ENCODE measurements at places on chromosomes 7 and 10. TPM values are rescaled to one million over a fixed set of nuclear protein-coding genes. Genes with fewer than 3 reads are reported as not detected.
A peak's percentile ranks its signal among the peaks of the same experiment; 100 is the strongest.

DNA sequence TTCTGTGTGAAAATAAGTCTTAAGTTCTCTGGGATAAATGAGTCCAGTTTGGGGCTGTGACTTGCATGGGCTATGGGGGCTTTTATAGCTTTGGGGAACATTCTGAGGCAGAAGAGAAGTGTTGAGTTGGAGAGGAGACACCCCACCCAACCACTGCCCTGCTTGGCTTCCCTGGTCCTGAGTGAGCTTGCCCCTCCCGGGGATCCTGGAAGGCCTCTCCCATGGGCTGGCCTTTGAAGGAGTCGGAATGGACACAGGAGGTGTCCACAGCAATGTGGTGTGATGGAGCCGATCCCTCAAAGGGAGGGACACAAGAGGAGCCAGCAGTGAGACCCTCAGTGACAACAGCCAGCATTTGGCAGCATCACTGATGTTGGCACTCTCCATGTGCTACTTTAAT lies 89.8 kb downstream of the GLRX3 start:
- no peaks in the 10 kb centered on the region for H3K4me1 ChIP-seq
- no peak overlapping the region for H3K27ac ChIP-seq
- no peak for DNase-seq

DNA sequence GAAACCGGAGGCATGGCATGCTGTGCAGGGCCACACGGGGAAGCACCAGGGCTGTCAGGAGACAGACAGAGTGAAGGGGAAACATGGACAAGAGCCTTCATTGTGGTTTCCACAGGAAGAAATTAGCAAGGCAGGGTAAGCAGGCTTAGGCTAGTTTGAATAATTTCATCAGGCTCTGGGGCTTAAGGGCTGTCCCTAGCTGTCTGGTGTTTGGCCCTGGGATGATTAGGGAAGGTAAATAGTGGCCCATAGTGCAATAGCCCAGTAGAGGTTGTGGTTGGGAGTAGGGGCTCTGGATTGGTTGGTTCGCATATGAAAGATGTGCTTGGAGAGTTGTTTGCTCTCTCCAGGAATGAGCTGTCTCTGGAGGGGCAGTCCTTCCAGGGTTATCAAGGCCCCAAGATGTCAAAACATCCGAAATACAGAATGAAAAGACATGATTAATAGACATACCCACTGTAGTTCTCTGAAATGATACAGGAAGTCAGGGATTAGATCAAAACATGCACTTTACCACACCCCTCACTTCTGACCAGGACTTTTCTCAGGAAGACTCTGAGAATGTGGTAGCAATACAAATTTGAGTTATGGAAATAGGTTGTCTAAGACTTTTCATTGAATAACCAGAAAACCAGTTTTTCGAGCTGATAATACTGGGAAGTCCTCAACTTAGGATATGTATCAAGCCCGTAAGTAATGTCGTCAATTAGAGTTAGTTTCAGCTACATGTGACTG lies 224.9 kb upstream of the NFE2L3 start:
- H3K27me3 ChIP-seq, result no peaks in the 10 kb centered on the region
- no peaks in the 10 kb centered on the region for H3K4me1 ChIP-seq
- H3K36me3 ChIP-seq, result no peaks in the 10 kb centered on the region
- no peak for DNase-seq

DNA sequence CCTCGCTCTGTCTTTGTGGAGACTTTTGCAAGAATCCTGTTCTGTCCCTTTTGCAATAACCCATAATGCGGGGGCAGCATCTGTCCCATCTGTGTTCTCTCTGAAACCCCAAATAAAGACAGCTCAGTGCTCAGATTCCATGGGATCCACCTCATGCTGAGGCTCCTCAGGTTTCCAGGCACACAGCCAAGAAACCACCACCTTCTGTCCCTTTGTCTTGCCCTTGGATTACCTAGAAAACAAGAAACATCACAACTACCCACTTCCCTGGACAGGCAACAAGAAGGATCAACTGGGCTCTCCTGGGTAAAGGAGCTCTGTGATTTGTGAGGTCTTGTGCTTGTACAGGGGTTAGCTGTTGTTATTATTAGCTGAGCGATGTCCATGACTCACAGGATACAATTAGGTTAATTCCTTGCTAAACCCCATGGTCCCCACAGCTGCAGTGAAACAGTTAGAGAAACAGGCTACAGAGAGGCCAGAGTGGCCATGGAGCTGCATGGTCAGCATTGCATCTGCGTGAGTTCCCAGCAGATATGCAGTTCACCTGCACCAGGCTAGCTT lies 50.2 kb downstream of the CXCL12 start:
- H3K27me3 ChIP-seq, result no peaks in the 10 kb centered on the region
- H3K27ac ChIP-seq, result no peak overlapping the region
- peaks cover 15% of the 10 kb centered on the region for H3K4me1 ChIP-seq
- DNase-seq, result no peak

DNA sequence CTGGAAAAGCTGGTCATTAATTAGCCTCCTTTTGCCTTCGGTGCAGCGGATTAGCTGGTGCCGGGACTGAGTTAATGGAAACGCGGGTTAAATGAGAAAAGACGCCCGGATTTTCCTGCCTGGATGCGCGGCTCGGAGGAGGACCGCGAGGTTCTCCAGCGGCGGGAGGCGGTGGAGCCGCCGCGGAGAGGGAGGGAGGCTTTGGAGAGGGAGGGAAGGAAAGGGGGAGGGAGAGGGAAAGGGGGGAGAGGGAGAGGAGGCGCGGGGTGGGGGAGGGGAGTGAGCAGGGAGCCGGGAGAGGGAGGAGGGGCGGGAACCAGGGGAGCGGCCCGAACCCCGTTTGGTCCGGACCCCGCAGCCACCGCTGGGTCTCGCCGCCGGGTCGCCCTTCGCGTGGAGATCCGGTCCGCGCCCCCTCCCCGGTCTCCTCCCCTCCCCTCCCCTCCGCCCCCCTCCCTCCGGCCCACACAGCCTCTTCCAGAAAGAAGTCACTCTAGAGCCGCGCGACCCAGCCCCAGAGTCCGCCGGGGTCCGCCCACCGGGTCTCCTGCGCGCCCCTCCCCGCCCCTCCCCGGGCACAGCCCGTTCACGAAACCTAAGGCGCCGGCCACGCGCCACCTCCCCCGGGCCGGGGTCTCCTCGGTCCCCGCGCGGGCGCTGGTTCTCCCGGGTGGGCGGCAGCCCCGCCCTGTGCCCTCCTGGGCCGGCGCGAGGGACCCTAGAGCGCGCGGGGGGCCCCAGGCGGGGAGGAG lies 347.5 kb downstream of the DNAJB6 start:
- H3K4me1 ChIP-seq, result peaks cover 28% of the 10 kb centered on the region
- H3K27ac ChIP-seq, result no peak overlapping the region
- no peak for DNase-seq
- no peaks in the 10 kb centered on the region for H3K36me3 ChIP-seq

GRCh38 chr10:116891208-116891607 lies 41.9 kb downstream of the ENO4 start:
- no peak overlapping the region for H3K27ac ChIP-seq
- no peaks in the 10 kb centered on the region for H3K36me3 ChIP-seq
- H3K4me1 ChIP-seq, result peaks cover 8% of the 10 kb centered on the region

DNA sequence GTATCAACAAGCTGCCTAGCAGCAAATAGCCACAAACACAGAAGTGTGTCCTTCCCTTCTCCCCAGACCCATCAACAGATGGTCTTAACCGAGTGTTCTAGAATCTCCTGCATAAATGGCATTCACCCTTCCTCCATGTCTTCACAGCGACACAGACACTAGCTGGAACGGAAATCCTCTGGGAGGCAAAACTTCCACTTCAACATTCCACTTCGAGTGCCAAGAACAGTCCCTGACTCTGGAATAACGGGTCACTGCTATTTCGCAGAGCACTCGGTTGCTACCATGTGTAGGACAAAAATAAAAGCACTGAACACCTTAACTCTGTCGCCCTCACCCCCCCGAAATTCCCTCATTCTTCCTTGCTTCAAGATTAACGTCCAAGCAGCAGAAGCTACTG lies 65.1 kb downstream of the SFMBT2 start:
- peak; percentile 40 for DNase-seq
- H3K4me1 ChIP-seq, result peaks cover 31% of the 10 kb centered on the region
- H3K36me3 ChIP-seq, result no peaks in the 10 kb centered on the region
- no peaks in the 10 kb centered on the region for H3K27me3 ChIP-seq
- H3K4me3 ChIP-seq, result peak overlapping the region; percentile 6

DNA sequence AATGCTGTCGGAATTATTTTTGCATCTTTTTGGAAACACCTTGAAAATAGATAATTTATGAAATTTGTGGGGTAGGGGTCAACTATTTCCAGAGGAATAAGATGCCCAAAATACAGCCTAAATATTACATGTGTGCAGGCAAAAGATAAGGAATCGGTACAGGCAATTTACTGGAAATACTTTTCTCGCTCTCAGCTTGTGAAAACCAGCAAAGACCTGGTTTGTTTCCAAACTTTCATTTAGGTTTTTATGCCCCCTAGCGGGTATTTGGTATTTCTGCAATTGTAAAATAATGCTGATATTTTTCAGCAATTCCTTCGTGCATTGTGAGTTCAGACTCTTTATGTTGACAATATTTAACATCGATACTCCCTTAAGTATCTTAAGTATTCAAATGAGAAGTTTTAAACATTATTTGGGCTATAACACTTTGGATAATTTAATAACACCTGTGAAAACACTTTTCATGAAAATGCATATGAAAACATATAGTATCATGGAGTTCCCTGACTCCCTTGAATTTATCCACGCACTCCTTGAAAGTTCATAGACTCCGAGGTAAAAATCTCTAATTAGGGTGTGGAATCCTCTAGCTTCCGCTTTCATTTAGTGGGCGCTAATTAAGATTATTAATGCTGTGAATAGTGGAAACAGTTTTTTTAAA lies 132.4 kb downstream of the TSPAN12 start:
- no peaks in the 10 kb centered on the region for H3K36me3 ChIP-seq
- no peak overlapping the region for H3K4me3 ChIP-seq
- no peak overlapping the region for H3K27ac ChIP-seq
- H3K4me1 ChIP-seq, result no peaks in the 10 kb centered on the region

DNA sequence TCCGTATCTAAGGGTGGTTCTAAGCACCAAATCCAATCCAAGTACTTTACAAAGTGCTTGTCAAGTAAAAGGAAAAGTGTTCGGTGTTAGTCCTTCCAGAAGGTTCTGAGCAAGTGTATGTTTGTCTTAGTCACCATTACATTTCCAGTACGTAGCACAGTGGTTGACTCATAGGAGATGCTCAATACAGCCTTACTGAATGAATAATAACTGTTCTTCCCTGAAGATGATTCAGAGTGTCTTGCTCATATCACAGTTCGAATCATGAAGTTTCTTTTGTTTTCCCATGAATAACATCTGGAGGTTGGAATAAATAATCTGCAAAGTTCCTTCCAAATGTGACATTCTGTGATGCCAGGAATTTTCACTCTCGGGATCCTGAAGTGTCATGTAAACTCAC lies 53.4 kb downstream of the WNT2 start:
- H3K27ac ChIP-seq, result no peak overlapping the region
- H3K36me3 ChIP-seq, result no peaks in the 10 kb centered on the region
- no peaks in the 10 kb centered on the region for H3K27me3 ChIP-seq
- no peak for DNase-seq
- H3K4me1 ChIP-seq, result no peaks in the 10 kb centered on the region
- H3K4me3 ChIP-seq, result no peak overlapping the region

DNA sequence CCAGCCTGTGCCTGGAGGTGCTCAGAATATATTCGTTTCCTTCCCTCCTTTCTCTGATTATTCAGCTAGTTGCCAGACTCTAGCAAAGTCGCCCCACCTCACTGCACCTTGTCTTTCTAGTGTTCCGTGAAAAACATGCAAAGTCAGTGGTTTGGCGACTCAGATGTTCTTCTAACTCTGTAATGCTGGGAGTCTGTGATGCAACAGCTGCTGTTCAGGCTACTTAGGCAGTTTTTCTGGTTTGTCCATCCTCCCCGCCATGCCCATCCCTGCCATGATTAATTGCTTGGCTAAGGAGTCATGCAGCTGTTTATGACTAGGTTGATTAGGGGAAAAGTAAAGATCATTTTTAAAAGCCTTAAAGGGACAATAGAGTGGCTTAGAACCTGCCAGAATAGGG lies 99.4 kb downstream of the MTPN start:
- DNase-seq, result no peak
- H3K36me3 ChIP-seq, result no peaks in the 10 kb centered on the region
- H3K27ac ChIP-seq, result no peak overlapping the region
- H3K27me3 ChIP-seq, result no peaks in the 10 kb centered on the region
- H3K4me1 ChIP-seq, result no peaks in the 10 kb centered on the region

The SP8 gene
- not detected for total RNA-seq

The CDNF gene
- total RNA-seq, result 4.3 TPM

The PLPP4 gene
- total RNA-seq, result not detected

The GRB10 gene
- total RNA-seq, result 28.4 TPM
